ENCODE measurements at places on chromosomes 6 and 20. TPM values are rescaled to one million over a fixed set of nuclear protein-coding genes. Genes with fewer than 3 reads are reported as not detected.

Gene TRIM40
- total RNA-seq = not detected

Gene ZNF335
- 32.8 TPM for total RNA-seq

GRCh38 chr6:154767003-154767723 lies 33.9 kb downstream of the SCAF8 start:
- no peak for DNase-seq

- peak; percentile 48 for DNase-seq
Measured at GRCh38 chr6:133568970-133569889, 319.7 kb upstream of the TCF21 start.

- DNase-seq = no peak
Measured at GRCh38 chr20:17557675-17558006, 12.2 kb upstream of the DSTN start.

GRCh38 chr6:158057213-158057987 lies 75.7 kb downstream of the SYNJ2 start:
- DNase-seq = no peak

Measured in tibial nerve (tissue), 4 donors.